ENCODE measurements at places on chromosomes 7 and 10.
A peak's percentile ranks its signal among the peaks of the same experiment; 100 is the strongest.

DNA sequence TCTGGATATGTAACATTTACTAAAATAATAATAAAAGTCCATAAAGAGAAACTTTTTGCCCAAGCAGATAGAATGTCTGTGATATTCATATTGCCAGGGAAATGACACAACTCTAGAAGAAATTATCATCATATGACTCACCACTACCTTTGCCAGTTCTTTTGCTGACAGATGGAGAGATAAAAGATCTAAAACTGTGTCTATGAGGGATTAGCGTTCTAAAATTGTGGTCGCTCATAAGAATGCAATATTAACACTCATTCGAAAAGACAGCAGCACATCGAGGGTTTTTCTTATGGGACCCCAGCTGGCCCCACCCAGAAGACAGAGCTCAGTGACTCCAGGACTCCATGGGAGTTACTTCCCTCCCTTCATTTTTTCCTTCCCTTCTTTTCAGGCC is 16.6 kb upstream of the LANCL2 start:
- no peak for DNase-seq

DNA sequence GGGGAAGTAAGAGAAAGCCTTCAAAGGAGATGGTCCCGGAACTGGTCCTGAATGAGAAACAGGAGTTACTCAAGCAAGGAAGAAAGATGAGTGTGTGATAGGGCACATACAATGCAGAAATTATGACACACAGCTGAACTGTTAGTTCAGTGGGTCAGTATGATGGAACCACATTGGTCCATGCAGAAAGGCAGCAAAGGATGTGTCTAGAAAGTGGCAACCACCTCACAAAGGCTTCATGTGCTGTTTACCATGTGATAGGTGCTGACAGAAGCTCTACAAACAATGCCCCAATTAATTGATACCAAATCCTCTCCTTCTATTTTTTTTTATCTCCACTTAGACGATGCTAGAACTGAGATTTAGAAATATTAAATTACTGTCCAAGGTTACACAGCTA is 258.3 kb downstream of the RELN start:
- no peak for DNase-seq

DNA sequence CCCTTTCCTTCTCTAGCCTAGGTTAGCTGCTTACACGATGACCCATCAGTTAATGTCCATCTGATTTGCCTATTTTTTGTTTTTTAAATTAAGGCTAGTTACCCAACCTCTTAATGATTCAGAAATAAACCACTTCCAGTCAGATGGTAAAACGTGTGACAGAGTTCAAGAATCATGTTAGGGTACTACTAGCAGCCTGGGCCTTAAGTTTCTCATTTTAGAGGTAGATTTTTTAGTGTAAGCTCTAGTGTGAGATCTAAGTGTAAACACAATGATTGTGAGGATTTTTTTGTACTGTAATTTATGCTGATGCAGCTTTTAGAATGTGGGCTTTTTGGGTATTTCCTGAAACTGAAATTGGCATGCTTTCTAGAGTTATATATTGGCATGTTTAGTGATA is 130.0 kb downstream of the CDK14 start:
- DNase-seq = peak; percentile 70

DNA sequence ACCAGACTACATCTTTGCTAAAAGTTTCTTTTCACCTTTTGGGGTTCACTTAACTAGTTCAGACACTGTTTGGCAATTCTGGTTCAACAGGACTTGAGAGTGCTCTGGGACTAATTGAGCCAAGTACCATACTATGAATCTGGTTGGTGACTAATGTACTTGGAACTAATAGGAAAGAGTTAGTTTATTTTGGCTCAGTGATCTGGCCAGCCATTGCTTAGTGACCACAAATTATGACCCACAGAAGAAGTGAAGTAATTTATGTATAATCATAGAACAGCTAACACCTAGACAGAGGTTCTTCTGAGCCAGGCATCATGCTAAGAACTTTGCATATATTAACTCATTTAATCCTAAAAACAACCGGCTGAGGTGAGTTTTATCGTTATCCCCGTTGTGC is 126.5 kb upstream of the JCAD start:
- DNase-seq = no peak

DNA sequence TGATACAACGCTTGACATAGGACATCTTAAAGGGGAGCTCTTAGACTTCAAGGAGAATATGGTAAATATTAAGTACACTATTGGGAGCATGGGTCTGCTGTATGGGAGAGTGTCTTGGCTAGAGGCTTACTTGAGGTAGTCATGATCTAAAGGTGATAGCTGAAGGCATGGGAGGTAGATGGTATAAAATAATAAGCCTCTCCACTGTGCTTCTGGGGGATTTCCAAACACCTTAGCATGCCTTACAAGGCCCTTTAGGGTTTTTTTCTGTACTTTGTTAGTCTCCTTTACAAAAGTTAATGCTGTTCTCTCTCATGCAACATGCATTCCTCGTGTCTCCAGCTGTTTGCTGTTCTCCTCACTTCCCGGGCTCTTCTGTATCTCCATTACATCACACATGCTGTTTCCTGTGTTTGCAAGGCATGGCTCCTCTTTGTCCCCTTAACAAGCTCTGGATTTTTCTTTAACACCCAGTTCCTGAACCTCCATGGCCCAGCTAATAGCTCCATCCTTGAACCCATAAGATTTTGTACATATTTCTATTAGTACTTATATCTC is 449.7 kb downstream of the AUTS2 start:
- DNase-seq = no peak

DNA sequence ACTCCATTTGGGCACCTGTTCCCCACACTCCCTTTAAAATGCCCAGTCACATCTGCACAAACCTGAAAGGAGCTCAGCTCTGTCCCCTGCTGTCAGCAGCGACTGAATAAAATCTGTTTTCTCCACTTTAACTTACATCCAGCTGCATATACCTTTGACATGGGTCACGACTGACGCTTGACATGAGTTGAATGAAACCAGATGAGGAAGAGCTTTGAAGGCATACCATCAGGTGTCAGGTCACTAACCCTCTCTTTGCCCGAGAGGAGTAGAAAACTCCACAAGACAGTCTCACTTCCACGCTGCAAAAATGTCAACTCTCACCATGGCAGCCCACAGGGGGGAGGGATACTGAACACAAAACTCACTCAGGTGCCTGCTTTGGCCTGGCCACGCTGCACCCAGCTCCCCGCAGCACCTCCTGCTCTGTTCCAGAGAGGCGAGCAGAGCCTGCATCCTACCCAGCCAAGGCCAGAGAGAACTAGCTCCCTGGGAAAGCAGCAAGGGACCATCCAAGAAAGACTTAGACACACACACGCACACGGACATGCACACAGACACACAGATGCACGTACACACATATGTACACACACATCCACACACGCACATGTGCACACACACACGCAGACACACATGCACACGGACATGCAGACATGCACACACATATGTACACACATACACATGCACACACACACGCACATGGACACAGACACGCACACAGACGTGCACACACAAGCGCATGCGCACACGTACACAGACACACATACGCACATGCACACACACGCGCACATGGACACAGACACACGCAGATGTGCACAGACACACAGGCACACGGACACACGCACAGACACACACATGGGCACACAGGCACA is 191.0 kb downstream of the MAD1L1 start:
- DNase-seq = no peak

GRCh38 chr10:31147210-31147608 is 115.5 kb upstream of the ZNF438 start:
- no peak for DNase-seq

- no peak for DNase-seq
These were observed 327.1 kb downstream of the GPR158 start for GRCh38 chr10:25501912-25502311.

GRCh38 chr10:10644676-10645385 is 372.8 kb upstream of the CELF2 start:
- no peak for DNase-seq

- DNase-seq = no peak
These were observed 23.8 kb downstream of the KNDC1 start for GRCh38 chr10:133183646-133184378.

DNA sequence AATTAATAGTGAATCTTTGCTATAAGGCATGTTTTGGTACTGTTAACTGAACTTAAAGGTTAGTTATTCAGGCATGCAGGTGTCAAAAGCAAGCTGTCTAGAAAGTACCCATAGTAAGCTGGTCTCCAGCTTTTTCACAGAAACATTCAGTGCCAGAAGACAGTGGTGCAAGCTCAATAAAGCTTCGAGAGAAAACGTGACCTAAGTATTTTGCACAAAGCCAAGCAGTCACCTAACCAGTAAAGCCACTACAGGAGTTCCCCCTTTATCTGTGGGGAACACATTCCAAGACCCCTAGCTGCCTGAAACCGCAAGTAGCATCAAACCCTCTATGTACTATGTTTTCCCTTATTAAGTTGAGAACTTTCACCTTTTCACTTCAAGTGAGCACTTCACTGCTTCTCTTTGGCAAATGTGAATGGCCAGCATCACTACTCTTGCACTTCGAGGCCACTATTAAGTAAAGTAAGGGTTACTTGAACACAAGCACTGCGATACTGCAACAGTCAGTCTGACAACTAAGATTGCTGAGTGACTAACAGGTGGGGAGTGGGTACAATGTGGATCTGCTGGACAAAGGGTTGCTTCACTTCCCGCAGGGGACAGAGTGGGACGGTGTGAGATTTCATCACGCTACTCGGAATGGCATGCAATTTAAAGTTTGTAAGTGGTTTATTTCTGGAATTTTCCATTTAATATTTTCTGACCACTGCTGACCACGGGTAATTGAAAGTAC is 253.8 kb upstream of the YAE1 start:
- no peak for DNase-seq

Measured in RPMI8226 (cell line).